Kidney capillary endothelial cell (primary cell): ENCODE measurements at places on chromosomes 4 and X.
A peak's percentile ranks its signal among the peaks of the same experiment; 100 is the strongest.

- DNase-seq: no peak
Measured at GRCh38 chrX:17594693-17595092, 142.6 kb upstream of the SCML1 start.

- no peak for DNase-seq
Measured at GRCh38 chr4:24816797-24817196, 21.4 kb downstream of the SOD3 start.

GRCh38 chr4:73053076-73053475, 16.4 kb downstream of the COX18 start:
- DNase-seq: no peak

DNA sequence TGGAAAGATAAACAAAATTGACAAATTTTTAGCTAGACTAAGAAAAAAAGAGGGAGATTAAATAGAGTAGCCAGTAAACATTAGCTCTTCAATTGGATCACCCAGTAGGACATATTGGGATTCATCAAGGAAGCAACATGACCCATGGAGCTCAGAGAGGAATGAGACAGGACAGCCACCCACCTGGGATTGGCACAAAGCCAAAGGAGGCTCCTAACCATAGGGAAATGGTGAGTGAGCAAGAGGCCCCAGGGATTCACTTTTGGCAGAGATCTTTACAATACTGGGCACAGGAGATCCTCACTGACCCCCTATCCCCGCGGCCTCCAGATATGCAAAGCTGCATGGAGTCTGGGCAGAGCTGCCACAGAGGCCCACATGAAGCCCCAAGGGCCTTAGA, 34.8 kb upstream of the CXCL6 start:
- no peak for DNase-seq

DNA sequence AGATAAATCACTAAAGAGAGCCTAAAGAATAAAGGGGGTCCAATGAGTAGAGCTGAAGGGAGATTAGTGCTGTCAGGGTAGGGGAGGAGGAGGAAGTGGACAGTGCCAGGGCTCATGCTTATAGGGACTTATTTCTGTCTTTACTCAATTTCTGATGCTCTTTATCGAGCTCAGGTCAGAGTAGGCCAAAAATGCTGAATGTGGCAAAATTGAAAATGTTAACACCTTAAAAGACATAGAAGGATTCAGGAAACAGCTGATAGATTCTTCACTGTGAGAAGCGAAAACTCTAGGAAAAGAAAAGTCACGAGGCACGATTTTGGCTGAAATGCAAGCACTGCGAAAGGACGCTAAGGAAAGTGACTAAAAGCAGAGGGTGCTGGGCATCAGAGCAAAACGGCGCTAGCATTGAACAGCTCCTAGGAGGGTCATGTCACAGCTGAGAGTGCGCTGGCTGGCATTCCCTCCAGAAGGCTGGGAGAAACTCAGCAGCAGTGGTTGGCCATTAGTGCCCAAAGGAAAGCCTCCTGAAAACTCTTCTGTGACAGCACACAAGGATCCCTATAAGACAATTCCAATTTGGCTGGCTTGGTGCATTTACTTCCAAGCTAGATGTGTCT, 150.9 kb downstream of the HS6ST2 start:
- no peak for DNase-seq

DNA sequence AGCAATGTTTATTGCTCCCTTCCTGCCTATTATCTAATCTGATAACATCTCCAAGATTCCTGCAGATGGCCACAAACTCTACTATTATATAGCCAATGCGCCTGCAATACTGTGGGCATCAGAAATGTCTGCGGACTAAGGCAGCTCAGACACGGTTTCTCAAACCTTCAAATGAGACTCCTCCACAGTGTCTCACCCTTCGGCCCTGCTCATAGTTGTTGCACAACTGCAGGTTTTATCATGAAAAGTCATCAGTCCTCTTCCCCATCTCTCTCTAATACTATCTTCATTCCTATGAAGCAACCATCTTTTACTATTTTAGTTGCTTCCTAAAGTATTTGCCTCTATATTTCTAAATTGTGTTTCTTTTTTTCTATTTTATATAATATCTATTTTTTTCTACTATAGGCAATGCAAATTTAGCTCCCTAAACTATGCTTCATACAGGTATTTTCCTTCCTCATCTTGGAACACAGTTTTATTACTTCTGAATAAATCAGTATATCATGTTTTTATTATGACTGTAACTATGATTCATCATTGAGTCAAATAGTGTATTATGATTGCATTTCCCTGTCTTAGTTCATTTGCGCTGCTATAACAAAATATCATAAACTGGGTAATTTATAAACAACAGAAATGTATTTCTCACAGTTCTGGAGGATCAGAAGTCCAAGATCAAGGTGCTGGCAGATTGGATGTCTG, 129.7 kb upstream of the EDNRA start:
- no peak for DNase-seq

- no peak for DNase-seq
Measured at GRCh38 chr4:68077737-68078136, 51.9 kb downstream of the TMPRSS11F start.

DNA sequence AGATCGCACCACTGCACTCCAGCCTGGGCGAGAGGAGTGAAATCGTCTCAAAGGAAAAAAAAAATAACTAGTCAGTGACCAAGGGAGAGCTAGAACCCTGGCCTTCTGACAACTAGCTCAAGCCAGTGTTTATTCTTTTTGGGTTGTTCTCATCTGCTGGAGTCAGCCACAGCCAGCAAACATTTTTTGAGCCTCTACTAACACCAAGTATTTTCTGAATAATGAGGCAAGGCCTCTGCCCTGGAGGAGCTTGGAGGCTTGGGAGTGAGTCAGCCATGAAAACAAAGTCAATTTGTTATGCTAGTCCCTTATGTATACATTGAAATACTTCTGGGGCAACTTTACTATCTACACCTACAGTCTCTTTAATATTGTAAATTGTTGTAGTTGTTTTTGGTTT, 46.5 kb downstream of the TMA16 start:
- DNase-seq: no peak

DNA sequence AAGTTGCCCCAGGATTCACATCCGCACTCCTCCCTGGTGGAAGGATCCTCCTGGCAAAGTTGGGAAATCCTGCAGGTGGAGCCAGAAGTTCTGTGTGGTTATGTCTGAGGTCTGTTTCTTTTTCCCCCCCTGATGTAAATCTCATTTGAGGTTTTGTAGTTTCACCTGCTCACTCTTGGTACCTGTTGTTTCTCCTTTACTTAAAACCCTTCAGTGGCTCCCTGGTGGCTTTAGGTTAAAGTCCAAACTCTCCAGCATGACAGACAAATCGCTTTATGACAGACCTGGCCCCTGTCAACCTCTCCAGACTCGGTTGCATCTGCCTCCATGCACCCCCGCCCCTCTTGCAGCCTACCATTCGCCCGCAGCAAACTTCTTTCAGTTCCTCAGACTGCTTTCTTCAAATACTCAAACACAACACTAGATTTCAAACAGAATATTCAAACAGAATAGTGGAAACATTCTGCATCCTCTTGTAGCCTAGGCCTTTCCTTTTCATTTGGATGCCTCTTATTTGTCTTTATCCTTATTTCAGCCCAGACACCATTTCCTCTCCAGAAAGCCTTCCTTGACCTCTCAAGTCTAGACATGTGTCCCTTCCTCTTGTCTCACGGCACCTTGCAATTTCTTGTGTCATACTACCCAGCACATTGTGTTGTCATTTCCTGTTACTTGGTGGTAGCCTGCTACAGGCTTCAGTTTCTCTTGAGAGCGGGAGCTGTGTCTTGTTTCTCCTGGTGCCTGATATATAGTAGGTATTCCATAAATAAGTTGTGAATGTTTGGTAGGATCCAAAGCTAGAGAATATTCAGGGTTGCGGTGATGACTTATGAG, 24.8 kb downstream of the IL13RA1 start:
- peak; percentile 75 for DNase-seq

GRCh38 chr4:165720411-165721082, 152.5 kb upstream of the TLL1 start:
- DNase-seq: no peak

GRCh38 chr4:26330186-26330787, 9.5 kb downstream of the RBPJ start:
- peak; percentile 66 for DNase-seq

GRCh38 chr4:11608992-11609391, 180.3 kb upstream of the HS3ST1 start:
- DNase-seq: no peak

GRCh38 chrX:17242470-17242869, 132.5 kb upstream of the NHS start:
- DNase-seq: peak; percentile 47

- no peak for DNase-seq
Measured at GRCh38 chrX:47191331-47191730, 2.3 kb upstream of the UBA1 start.

GRCh38 chr4:98574816-98575215, 83.6 kb downstream of the TSPAN5 start:
- DNase-seq: no peak

DNA sequence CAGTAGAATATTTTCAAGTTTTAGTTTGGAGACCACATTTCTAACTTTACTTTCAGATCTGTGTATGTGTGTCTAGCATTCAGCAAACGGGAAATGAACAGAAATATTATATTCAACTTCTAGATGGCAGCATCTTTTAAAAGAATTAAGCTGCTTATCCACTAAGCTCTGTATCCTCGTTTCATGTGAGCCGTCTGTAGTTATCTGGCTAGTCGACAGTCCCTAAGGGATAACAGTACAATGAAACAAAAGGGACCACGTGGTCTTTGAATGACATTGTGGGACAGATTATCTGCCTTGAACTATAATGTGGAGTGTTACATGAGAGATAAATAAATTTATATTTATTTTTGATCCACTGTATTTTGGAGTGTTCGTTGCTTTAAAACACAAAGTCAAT, 35.8 kb upstream of the PRSS12 start:
- no peak for DNase-seq

GRCh38 chr4:1751155-1751918, 30.0 kb downstream of the TACC3 start:
- no peak for DNase-seq

DNA sequence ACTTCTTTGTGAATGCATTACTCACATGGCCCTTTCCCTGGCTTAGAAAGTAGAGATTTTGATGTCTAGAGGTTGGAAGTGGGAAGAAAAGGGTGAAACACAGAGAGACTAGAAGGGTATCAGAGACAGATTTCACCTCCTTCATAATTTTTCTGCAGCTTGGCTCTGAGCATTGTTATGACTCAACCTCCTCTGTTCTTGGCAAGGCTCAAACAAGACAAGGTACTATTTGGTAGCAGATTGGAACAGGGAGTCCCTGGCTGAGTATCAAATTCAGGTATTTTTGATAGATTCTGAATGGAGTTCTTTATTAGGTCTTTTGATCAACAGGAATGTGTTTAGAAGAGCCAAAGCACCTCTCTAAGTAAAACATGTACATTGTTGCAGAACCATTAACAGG, 146.3 kb upstream of the CHRDL1 start:
- DNase-seq: no peak

GRCh38 chrX:153883163-153883843, 2.7 kb downstream of the L1CAM start:
- DNase-seq: no peak

GRCh38 chr4:76708971-76709771, 188.8 kb downstream of the SOWAHB start:
- no peak for DNase-seq
